ENCODE measurements at places on chromosomes 12 and 14.

DNA sequence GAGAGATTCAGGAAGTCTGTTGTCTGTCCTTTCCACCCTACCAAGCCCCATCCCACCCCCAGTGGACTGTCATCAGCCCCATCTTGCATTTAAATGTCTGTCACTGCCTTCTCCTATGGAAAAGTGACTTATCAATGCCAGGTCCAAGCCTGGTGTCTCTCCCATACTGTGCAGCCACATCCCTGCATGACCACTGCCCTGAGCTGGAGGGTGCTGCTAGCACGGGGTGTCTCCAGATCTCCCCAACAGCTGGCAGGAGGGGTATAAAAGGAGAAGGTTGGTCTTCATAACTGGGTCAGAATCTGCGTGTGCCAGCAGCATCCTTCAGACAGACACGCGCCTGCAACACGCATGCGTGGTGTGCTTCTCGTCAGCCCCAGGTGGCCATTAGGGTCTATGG, 154.4 kb upstream of the HIF1A start:
- DNase-seq = no peak

DNA sequence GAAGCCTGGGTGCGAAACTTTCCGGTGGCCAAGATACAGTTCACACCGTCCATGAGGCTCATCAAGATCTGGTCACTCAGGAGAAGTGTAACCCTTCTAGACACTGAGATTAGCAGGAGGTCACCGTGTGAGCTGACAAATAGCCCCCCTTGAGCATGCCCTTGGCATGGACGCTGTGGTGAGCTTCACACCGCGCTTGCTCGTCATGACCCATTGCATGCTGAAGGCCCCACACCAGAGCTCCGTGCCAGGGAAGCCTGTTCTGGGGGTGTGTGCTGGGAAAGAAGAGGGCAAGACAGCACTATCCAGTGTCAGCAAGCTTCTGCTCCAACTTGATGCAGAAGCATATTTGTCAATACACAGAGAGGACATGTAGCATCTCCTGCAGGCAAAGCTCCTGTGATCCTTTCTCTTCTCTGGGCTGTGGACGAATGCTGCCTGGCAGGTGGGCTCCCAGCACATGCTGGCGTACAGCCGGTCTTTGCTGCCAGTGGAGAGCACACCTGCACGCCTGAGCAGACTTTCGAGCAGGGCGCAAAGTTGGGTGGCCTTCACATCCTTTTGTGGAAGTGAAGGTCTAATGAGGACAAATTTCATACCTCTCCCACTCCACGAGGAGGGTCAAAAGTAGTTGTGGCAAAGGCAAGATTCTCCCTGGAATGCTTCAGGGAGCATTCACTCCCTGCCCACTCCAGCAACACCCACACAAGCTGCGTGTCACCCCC, 126.9 kb upstream of the FKBP4 start:
- DNase-seq = no peak

DNA sequence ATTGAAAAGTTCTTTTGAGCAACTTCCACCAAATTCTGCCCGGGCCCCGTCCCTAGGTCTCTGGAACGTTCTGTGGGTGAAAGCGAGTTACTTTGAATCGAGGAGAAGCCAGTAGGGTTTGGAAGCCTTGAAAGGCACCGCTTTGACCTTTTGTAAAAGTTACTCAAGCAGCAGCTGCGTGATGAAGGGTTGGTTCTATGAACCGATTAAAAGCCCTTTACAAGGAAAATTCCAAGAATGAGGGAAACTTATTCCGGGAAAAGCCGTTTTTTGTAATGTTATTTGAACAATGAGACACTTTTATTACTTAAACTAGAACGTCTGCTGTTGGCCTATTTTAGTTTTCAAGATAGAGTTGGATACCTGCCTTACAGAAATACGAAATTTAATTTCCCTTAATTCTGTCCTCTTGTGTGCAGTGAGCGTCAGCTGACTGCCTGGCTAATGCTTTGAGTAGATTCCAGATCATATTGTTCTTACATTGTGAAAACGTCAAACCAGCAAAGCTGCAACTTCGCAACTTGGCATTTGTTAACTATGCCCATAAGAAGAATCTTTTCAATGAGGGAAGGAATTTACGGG, 906 bp downstream of the LARP4 start:
- DNase-seq = no peak

DNA sequence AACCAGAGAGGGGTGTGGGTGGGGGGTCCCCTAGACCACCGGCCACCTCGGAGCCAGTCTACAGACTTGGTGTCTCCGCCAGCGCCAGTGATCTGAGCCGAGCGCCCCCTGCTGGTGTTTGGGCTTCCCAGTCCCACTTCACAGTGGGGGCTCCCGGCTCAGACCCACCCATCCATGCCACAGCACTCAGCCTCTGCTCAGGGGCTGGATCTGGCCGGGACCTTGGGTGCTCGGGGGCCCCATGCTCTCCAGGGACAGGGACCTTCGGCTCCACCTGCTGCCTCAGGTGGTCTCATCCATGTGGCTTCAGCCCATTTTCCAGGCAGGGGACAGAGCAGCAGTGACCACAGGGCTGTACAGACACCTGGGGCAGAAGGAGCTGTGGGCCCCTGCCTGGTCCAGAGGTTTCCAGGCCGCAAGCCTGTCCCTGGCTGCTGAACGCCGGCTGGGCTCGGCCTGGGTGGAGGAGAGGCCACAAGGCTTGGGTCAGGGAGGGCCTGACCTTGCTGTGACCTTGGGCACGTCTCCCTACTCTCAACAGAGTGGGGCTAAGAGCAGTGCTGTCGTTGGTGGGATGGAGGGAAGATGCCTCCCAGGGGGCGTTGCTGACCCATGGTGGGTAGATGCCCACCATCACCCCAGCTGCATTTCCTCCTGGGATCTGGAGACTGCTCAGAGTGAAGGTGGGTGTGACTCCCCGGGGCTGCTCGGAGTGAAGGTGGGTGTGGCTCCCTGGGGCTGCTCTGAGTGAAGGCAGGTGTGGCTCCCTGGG, 86.3 kb downstream of the KIF26A start:
- no peak for DNase-seq

DNA sequence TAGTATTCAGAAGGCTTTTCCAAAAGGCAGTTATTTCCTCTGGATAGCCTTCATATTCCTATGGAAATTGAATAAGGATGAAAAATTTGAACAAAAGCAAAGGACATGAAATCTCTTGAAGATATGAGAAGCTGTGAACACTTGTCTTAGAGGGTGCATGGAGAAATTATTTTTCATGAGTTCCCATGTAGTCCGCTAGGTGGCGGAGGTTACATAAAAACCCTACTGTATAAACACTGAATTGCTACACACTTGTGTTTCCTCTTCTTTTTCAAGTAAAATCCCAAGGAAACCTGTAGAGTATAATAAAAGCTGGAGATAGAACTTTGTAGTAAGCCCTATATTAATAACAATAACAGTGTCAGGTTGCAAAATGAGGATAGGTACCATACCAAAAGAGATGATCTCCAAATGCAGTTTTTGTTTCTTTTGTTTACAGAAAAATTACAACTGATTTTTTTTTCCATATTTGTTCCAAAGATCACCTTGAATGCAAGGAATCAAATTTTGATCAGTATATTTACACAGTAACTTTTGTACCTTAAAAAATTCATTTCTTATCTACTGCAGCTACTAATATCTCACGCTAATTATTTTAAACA, 37.8 kb upstream of the OR4E1 start:
- no peak for DNase-seq

- no peak for DNase-seq
Measured at GRCh38 chr14:52267501-52268278, at the start of gene PTGDR. PTGDR (plus strand) TSS chr14:52267698; CDS start chr14:52267815, 117 bp downstream.

DNA sequence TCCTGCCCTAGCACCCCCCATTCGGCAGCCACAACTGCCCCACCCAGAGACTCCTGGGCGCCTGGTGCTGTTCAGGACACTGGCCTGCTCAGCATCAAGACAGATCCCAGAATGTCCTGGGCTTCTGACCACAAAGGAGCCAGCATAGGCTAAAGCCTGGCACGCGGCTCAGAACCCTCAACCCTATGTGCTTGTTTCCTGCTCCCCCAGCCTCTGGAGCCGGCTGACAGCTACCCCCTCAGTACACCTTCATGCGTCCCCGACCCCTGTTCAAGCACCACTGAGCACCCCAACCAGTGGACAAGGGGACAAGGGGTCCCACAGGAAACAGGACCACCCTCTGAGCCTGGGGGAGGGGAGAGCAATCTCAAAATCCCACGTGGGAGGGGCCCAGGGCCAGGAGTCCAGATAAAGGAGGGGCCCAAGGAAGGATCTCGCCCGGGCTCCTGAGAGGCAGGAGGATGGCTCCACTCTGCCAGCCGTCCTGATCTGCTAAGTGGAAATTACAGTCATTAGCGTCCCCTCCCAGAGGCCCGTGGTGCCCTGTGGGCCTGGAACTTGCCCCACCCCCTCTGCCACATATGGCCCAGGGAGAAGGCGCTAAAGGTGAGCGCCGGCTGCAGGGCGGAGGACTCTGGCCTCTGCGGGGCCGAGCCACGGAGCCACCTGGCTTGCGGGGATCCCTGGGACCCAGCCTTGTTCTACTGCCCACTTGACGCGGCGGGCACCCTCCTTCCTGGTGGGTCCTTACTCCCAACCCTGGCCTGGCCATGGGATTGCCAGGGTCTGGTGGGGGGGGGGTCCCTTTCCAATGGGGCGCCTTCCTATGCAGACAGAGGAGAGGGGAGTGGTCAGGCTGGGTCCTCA, 27.2 kb upstream of the GPR132 start:
- no peak for DNase-seq

GRCh38 chr12:6494258-6494743, 399 bp downstream of the NCAPD2 start:
- DNase-seq = no peak

- no peak for DNase-seq
Measured at GRCh38 chr12:54033980-54034784, 1.3 kb downstream of the HOXC5 start.

- no peak for DNase-seq
Measured at GRCh38 chr12:51867371-51867770, 18.9 kb upstream of the FIGNL2 start.

DNA sequence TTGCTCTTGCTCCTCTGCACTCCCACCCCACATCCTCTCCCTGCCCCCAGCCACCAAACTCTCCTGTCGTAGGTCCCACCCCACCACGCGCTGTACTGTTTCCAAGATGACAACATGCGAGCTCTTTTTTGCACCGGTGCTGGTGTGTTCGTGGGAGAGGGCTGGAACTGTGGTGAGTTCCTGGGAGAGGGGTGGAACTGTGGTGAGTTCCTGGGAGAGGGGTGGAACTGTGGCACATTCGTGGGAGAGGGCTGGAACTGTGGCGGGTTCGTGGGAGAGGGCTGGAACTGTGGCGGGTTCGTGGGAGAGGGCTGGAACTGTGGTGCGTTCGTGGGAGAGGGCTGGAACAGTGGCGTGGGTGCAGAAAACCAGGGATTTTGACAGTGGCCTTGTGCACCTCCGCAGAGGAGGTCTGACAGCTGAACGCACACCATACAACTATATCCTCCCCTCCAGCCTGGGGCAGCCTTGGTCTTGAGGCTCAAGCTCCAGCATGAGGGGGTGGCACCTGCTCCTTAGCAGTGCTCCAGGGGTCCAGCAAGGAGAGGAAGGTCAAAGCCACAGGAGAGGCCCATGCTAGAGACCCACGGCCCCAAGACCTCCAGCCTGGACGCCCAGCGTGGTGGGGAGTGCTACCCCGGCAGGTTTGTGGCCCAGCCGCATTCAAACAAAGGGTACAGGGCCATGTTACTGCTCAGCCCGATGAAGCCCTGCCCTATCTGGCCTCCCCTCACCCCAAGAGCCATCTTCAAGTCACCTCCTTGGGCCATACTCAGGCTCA, 50.1 kb downstream of the ACTN1 start:
- no peak for DNase-seq

DNA sequence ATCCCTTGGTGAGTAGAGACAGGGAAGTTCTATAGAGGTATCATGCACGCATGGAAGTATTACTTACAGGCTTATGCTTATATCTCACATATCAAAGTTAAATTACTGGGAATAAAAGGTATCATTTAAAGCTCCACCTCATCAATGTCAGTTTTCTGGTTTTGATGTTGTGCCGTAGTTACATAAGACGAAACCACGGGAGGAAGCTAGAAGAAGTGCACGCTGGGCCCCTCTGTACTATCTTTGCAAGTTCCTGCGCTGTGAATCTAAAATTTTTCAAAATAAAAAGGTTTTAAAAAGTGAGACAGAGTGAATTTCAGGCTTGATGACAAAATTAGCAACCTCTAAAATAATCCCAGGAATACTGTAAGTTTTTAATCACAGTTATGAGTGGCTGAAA, 198.1 kb downstream of the ANO2 start:
- DNase-seq = no peak

DNA sequence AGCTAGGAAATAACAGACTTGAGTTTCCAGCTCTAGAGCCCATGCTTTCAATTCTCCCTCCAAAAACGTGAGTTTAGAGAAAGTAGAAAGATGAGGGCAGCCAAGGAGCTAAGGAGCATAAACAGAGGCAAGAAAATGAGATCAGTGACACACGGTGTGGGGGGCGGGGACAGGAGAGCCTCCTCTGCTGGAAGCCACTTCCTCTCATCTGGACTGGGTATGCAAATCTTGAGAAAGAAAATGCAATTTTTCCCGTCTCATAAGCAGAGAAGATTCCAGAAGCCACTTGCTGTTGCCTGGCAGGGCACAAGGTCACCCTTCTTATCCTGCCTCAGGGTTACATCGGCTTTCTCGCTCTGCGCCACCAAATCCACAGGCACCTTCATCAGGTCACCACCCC, 6.0 kb downstream of the OR10P1 start:
- DNase-seq = no peak

GRCh38 chr12:95397571-95397970, 76.4 kb upstream of the METAP2 start:
- DNase-seq = no peak

DNA sequence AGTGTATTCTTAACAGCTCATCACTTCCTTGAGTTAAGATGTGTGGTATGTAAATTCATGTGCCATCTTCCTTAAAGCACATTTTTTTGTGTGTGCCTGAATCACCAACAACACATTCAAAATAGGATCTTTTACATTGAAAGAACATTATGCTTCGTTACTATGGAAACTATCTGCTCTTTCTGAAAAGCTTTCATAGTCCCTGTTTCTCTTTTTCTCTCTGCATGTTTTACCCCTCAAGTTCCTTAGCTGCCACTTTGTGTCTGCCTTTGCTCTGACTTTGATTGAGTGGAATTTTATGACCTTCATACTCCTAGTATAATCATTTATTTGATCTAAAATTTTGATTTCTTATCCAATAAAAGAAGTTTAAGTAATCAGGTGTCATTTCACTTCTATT, 880.3 kb upstream of the FOXG1 start:
- no peak for DNase-seq

DNA sequence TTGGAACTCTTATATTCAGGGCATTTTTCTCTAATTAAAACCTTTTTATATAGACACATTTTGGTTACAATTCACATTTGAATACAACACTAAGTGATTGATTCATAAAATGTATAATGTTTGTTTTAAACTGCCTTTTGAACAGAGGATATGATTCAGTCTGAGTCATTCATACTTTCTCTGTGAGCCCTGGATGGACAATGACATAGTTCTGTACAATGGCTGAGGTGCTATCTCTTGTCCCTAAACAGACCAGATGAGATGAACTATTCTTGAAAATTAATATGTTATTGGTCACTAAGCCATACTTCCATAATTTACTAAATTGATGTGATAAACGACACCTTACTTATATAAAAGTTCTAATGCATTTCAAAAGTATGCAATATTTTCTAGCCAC, 199.7 kb upstream of the ATXN7L3B start:
- DNase-seq = peak; percentile 15
